ENCODE measurements at places on chromosomes 4 and X. TPM values are rescaled to one million over a fixed set of nuclear protein-coding genes. Genes with fewer than 3 reads are reported as not detected.

FMR1NB gene
- total RNA-seq, result not detected

KIT gene
- 1.4 TPM for total RNA-seq

ADGRL3 gene
- 0.79 TPM for total RNA-seq

CFAP99 gene
- total RNA-seq, result not detected

PPP4R3C gene
- total RNA-seq, result not detected

OPN1MW2 gene
- not detected for total RNA-seq

MAGEA2B gene
- not detected for total RNA-seq

MAGEB1 gene
- total RNA-seq, result not detected

SUPT20HL1 gene
- total RNA-seq, result not detected

NR3C2 gene
- total RNA-seq, result 1.2 TPM

DRD5 gene
- not detected for total RNA-seq

CT55 gene
- total RNA-seq, result not detected

TMEM31 gene
- total RNA-seq, result not detected
